ENCODE measurements at places on chromosomes 3 and 15.
A peak's percentile ranks its signal among the peaks of the same experiment; 100 is the strongest.

- DNase-seq = no peak
These were observed 48.6 kb upstream of the DUSP7 start for GRCh38 chr3:52104684-52105640.

- DNase-seq = no peak
These were observed 87.2 kb downstream of the USP13 start for GRCh38 chr3:179739816-179740594.

GRCh38 chr3:167814441-167814951, 79.0 kb downstream of the SERPINI1 start:
- DNase-seq = peak; percentile 94

GRCh38 chr3:128813097-128813496, 66.3 kb upstream of the ACAD9 start:
- DNase-seq = no peak

- no peak for DNase-seq
These were observed 81.7 kb upstream of the NUDT16 start for GRCh38 chr3:131299836-131300235.

DNA sequence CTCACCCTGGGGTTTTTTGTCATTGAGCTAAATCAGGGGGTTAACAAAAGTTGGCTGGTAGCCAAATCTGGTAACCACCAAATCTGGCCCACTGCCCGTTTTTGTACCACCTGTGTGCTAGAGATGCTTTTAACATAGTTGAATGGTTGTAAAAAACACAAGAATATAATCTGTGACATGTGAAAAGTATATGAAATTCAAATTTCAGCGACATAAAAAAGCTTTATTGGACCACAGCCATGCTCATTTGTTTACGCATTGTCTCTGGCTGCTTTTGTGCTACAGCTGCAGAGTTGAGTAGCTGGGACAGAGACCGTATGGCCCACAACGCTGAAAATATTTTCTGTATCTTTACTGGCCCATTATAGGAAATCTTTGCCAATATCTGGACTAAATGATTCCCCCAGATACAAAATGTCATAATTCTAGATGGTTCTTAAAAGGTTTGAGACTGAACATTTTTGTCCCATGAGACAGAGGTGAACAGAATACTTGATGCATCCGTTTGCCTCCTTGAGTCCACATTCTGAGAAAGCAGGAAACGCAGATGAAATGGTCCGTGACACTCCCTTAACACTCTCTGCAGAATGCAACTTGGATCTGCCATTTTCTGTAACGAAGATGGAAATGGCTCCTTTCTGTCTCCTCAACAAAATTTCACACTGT, 120.9 kb upstream of the PDZRN3 start:
- DNase-seq = peak; percentile 68

- DNase-seq = no peak
These were observed 139.3 kb upstream of the HES1 start for GRCh38 chr3:193996641-193997089.

DNA sequence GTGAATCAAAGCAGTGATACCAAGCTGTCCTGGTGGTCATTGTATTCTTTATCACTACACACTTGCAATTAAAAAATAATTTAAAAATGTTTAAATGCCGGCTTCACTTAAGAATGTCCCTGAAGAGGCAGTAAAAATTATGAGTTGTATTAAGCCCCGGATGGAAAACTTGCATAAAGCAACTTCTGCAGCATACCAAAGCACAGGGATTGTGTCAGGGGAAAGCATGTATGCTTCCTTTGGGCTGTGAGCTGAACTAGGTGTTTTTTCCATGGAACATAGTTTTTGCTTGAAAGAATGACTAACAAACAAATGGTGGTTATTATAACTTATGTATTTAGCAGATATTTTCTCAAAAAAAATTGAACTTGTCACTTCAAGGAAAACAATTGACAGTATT, 143.1 kb downstream of the ARNT2 start:
- no peak for DNase-seq

GRCh38 chr3:119628816-119629445, 31.2 kb downstream of the PLA1A start:
- no peak for DNase-seq

DNA sequence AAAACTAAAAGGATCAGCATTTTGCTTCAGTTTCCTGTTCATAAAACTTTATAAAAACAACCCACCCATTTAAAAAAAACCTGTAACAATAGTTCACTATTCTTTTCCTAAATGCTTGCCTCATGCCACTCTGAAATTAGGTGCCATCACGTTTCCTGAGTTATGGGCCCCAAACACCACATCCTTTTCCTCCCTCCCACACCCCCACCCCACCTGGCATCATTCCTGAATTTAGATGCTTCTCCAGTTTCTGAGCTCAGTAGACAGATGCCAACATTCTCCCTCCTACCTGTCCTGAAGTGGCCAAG, 11.9 kb upstream of the ARHGEF3 start:
- DNase-seq = no peak

DNA sequence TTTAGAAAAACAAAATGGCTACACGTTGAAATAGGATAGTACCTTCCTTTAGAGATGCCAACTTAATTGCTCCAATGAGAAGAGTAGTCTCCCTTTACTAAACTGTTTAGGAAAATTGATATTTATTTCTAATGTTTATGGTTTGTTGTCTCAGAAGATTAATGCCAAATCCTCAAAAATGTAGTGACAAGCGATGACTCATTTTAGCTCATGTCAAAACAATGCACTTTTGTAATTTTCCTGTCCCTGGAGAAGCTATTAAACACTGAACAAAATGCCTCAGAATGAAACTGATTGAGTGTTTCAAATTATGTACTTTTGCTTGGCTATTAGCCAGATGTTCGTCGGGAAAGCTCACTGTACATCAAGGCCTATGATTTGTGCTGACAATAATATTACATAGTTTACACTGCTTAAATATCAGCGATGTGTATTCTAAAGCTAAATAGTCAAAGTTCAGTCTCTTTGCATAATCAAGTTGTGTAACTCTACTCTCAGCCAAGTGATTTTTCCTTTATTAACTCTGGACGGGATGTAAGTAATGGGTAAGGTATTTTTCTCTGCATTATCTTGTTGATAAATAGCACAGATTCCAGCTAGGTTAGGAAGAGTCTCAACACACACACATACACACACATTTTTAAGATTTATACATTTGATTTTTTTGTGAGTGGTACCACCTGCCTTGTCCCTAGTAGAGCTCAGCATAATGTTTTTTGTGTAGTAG, 83.7 kb downstream of the CMSS1 start:
- no peak for DNase-seq

DNA sequence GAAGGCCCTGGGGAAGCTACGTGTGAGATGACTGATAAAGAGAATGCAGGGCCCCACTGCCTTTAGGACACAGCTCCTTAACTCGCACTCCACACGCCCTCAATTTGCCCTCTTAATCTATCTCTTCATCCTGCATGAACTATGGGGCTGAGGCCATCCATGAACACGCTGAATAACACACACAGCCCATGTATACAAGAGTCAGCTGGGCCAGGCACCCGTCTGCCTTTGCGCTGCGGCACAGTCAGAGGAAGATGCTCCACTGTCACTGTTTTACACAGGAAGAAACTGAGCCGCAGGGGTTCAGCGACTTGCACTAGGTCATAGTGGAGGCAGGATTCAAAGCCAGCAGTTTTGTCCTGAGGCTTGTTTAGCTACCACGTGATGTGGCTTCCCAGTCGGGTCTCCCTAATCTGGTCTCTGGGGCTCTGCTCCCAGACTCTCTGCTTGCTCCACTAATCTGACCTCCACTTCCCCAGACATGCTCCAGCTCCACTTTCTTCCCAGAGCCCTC, 43.9 kb downstream of the TLE3 start:
- DNase-seq = no peak

DNA sequence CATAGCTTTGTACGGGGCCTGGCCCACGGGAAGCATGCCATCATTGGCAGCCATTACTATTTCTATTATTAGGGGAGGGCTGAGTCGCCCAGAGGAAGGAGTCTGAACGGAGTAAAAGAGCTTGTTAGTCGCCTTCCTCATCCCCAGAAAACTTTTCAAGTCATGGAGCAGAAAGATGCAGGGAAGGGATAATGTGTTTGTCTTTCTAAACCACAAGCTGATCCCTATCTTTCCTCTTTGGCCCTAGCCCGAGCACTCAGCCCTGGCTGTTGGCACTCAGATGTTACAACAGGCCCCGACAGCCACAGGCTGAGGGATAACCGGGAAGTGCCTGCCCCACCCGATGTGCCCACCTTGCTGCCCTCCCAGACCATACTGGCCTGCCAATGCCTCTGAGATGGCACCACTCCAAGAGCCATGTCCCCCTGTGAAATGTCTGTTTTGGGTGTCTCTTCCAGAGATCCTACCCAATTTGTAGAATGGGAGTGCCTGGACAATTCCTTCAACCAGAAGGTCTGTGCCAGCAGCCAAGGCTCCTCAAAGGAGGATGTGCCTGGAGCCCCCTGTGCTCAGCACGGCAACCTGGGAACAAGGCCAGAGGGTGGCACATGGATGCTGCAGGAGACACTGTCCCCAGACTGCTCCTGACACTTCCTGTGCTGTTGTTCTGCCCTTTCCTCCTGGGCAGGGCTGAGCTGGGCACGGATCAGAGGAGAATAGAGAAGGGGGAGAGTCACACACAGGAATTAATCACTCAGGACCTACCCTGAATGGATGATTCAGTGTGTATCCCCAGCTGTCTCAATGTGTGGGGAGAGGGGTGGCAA, 10.8 kb downstream of the PAK6 start:
- no peak for DNase-seq

DNA sequence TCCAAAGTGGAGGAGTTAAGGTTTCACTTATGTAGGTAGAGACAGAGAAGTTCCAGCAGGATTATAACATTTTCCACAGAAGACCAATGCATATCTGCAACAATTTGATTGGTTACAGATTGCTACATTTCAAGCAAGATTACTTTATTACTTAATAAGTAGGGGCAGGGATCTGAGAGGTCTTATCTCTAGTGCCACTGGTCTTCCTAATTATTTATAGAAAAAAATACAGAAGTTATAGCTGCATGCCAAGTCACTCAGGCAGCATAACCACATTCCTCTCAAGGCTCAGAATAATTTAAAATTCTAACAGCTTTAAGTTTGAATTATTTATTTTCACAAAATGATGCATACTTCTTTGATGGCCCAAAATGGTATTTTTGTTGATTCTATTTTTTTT, 30.5 kb downstream of the RAD54L2 start:
- no peak for DNase-seq

DNA sequence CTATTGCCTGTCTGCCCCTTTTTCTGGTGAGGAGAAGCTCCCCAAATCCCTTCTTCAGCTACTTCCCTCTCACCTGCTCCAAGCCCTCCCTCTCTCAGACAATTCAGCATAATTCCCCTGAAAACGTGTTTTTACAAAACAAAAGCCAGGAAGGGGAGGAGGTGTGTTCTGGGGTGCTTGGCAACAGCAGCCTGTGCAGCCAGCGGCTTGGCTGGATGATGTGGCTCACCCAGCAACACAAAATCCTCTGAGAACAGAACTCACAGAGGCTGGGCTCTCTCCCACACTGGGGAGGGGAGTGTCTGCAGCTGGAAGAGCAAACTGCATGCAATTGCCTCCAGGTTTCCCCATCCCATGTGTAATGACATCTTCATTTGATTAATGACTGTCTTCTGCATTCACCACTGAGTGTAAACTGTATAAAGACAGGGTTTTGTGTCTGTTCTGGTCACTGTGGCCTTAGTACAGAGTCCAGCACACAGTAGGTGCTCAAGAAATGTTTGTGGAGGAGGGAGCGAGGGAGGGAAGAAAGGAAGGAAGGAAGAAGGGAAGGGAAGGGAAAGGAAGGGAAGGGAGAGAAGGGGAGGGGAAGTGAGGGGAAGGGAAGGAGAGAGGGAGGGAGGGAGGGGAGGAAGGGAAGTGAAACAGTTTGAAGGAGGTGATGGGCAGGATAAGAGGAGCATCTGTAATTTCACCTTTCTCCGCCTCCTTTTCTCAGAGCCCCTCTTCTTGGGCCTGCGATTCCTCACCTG, 70.1 kb upstream of the GLCE start:
- DNase-seq = peak; percentile 60

DNA sequence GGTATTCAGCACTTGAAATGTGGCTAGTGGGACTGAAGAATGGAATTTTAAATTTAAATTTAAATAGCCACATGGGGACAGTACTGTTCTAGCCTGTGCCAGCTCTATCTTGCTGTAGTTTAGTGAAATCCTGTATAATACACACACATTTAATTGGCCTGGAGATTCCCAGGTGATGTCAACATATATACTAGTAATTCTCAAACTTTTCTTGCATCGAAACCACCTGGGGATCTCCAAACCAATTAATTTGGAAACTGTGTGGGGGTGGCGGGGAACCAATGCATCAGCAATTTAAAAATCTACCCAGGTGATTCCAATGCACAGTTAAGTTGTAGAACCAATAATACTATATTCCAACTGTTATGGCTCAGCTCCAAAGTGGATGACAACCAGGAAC, 228.9 kb upstream of the MRPL3 start:
- DNase-seq = no peak

GRCh38 chr3:6444888-6445658, 415.8 kb upstream of the GRM7 start:
- no peak for DNase-seq

DNA sequence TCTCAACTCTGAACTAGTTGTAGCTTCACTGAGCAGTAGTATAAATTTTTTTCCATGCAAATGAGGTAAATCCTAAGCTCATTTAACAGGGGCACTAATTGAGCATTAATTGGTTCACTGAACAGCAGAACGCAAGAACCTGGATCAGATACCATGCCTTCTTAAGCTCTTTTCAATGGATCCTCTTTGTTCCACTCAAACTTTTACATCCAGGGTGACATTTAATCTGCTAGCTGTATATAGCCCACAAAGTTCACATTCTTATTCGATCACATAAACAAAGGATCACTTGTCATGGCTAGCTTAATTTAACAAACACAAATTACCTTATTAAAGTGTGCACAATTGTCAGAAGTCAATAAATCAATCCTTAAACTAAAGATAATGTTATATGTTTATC, 281.6 kb downstream of the CNTN6 start:
- DNase-seq = no peak

- DNase-seq = peak; percentile 90
These were observed 135.4 kb downstream of the MCTP2 start for GRCh38 chr15:94366781-94367180.

DNA sequence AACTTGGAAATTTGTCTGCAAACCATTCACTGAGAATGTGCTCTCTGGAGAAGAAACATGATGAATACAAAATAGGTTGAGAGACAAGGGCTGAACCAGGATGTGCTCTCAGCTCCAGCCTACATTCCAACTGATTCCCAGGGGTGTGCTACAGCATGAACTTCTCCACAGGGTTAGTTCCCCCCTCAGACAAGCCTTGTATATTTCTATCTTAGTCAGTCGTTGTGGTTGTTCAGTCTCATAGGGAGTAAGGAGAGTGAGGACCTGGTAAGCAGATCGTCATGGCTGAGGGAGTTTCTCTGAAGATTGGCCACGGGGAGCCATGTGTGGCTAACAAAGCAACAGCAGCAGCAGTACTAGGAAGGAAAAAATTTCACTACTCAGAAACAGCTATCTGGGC, 919.7 kb upstream of the CADM2 start:
- no peak for DNase-seq

GRCh38 chr3:24405057-24405456, 89.6 kb downstream of the THRB start:
- DNase-seq = no peak
